GM23338 (cell line): ENCODE measurements at places on chromosomes 2 and 18. TPM values are rescaled to one million over a fixed set of nuclear protein-coding genes. Genes with fewer than 3 reads are reported as not detected.
A peak's percentile ranks its signal among the peaks of the same experiment; 100 is the strongest.

Gene CXCR1
- total RNA-seq: not detected in 2 replicates

DNA sequence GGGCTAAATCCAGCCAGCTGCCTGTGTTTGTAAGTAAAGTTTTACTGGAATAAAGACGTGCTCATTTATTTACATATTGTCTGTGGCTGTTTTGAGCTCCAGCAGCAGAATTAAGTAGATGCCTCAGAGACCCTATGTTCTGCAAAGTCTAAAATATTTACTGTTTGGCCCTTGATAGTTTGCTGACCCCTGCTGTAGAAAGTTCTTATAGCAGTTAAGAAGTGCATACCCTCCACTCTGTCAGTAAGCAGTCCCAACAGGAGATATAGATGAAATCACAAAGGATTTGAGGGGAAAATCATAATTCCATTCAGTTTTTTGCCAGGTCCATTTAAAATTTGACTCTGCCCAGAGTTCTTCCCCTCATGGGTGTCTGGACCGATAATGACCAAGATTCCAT, 50.1 kb upstream of the ITM2C start:
- H3K36me3 ChIP-seq: peaks cover 28% of the 10 kb centered on the region
- no peaks in the 10 kb centered on the region for H3K4me1 ChIP-seq
- DNase-seq: peak; percentile 35
- no peak overlapping the region for H3K27ac ChIP-seq

Gene GALM
- 14.9 and 21.6 TPM in 2 replicates for total RNA-seq

DNA sequence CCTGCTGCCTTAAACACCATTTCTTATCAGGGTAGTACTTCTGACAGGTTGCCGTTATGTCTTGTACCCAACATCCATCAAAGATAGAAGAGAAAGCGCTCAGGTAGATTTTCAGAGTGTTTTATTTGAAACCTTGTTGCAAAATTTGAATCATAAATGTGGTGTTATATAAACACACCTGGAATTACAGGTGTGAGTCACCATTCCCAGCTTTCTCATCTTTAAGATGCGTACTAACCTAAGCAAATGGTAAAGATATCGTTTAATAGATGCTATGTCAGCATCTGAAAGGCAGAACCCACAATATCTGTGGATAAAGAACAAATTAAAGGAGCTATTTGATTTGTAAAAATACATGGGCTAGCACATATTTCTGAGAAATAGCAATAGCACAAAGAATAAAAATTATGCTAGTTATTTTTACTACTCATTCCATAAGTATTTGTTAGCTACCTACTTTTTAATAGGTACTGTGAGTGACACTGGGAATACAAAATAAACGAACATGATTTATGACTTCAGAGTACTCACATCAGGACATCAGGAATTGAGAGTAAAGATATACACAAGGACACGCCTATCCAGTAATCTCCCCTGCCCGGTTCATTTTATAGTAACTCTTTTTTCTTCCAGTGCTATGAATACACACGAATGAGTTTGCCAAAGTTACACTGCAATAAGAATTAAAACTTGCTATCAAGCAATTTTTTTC, 193.8 kb downstream of the RBM43 start:
- H3K36me3 ChIP-seq: no peaks in the 10 kb centered on the region
- no peak for DNase-seq
- no peak overlapping the region for H3K4me3 ChIP-seq

DNA sequence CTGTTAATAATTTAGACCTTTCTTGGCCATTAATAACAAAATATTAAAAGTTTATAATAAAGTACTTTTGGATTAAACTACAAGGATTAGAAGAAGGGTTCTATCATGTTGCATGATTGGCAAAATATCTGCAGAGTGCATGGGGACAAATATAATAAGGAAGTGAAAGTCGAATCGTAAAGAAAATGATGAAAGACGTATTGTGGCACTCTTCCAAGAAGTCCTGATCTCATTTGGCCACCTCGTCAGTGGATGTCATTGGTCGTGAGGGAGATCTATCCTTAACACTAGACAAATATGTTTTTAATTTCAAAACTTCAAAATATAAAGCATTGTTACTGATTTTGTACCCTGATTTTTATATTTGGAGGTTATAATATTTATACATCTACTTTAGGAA, 197.7 kb upstream of the STON1 start:
- H3K4me3 ChIP-seq: no peak overlapping the region
- H3K27ac ChIP-seq: no peak overlapping the region
- H3K4me1 ChIP-seq: peaks cover 20% of the 10 kb centered on the region
- H3K36me3 ChIP-seq: no peaks in the 10 kb centered on the region
- H3K27me3 ChIP-seq: no peaks in the 10 kb centered on the region

GRCh38 chr2:205763708-205764211, 81.5 kb downstream of the NRP2 start:
- DNase-seq: peak; percentile 92
- peaks cover 7% of the 10 kb centered on the region for H3K4me1 ChIP-seq
- H3K4me3 ChIP-seq: peak overlapping the region; percentile 31
- H3K36me3 ChIP-seq: no peaks in the 10 kb centered on the region
- H3K27me3 ChIP-seq: no peaks in the 10 kb centered on the region
